ENCODE measurements at places on chromosomes 16 and 17. TPM values are rescaled to one million over a fixed set of nuclear protein-coding genes. Genes with fewer than 3 reads are reported as not detected.

The RAC3 gene
- total RNA-seq: 22.6 TPM

The ETV4 gene
- total RNA-seq: 4.8 TPM

The SPAG5 gene
- total RNA-seq: 1.0 TPM

The CCL13 gene
- total RNA-seq: not detected

The OSBPL7 gene
- 0.68 TPM for total RNA-seq

Measured in nasal cavity respiratory epithelium epithelial cell of viscerocranial mucosa (primary cell).